ENCODE measurements at places on chromosomes 7 and 10. TPM values are rescaled to one million over a fixed set of nuclear protein-coding genes. Genes with fewer than 3 reads are reported as not detected.

The TMEM196 gene
- total RNA-seq, result not detected

The UCN3 gene
- 1.2 TPM for total RNA-seq

The SLIT1 gene
- total RNA-seq, result 0.23 TPM

The WDR86 gene
- 1.3 TPM for total RNA-seq

DNA sequence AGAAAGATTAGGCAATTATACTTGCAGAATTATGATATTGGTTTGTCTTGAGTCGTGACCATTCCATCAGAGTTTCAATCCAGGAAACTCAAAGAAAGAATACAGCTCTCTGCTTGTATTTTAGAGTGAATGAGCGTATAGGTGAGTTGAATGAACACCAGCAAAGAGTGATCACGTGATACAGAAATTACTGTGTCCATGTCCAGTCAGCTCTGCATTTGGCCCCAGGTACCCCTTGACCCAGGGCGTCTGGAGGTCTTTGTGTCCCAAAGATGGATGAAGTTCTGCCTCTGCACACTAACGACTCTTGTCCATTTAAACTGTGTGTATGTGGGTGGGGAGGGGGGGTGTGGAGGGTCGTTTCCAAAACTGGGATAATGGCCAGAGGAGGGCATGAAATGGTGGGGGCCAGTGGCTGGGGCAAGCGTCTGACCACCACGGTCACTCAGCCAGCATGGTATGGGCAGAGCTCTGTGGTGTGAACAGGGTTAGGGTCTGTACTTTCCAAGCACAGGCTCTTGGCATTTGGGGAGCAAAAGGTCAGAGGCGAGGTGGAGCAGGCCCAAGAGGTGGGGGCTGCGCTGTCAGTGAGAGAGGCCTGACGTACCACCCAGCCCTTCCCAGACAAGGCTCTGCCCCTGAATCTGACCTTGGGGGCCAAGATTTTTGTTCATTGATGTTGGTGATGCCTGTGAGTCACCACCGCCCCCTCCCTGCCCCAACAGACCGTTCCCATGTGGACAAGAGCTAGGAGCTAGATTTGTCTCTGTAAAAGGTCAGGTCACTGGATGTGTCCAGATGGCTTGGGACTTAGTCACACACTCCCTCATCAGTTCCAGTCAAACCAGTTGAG lies 1.4 kb downstream of the PTPRE start:
- H3K4me1 ChIP-seq, result peaks cover 18% of the 10 kb centered on the region
- no peaks in the 10 kb centered on the region for H3K36me3 ChIP-seq
- H3K27me3 ChIP-seq, result no peaks in the 10 kb centered on the region
- no peak overlapping the region for H3K27ac ChIP-seq
- no peak for DNase-seq
- peak overlapping the region; percentile 66 for H3K4me3 ChIP-seq

DNA sequence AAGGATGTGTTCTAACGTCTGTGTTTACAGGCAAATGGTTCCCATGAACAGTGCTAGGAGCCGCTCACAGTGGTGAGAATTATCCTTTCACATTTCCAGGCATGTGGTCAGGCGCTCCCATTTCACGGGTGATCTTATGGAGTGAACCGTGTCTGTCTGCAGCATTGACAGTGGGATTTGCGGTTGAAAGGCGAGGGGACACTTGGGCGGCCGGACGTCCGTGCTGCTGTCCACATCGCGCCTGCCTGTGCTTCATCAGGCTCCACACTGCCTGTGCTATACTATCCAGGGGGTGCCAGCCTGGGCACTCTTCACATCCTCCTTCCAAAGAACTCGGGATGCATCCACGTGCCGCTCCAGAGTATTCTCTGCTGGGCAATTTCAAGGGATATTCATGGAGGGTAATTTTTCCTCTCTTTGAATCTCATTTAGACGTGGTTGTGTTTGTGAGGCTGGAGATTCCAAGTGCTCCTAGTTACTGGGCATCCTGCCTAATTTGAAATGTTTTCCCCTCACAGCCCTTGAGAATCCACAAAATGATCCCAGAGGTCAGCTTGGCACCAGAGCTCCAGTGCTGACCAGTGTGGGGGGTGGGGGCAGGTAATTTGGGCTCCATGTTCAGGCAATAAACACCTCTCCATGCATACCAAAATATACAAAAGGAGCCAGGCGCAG lies 61.9 kb upstream of the EBF3 start:
- no peak overlapping the region for H3K27ac ChIP-seq
- H3K27me3 ChIP-seq, result no peaks in the 10 kb centered on the region
- H3K36me3 ChIP-seq, result no peaks in the 10 kb centered on the region

- no peak overlapping the region for H3K4me3 ChIP-seq
- DNase-seq, result no peak
- H3K36me3 ChIP-seq, result no peaks in the 10 kb centered on the region
- no peak overlapping the region for H3K27ac ChIP-seq
These were observed 126.7 kb downstream of the CDCA7L start for GRCh38 chr7:21819048-21819447.

- H3K36me3 ChIP-seq, result no peaks in the 10 kb centered on the region
- H3K4me1 ChIP-seq, result no peaks in the 10 kb centered on the region
- DNase-seq, result no peak
- no peak overlapping the region for H3K27ac ChIP-seq
These were observed 71.5 kb downstream of the AGMO start for GRCh38 chr7:15490291-15490690.

GRCh38 chr10:95245425-95246055 lies 45.3 kb downstream of the PDLIM1 start:
- H3K4me1 ChIP-seq, result peaks cover 35% of the 10 kb centered on the region
- H3K27ac ChIP-seq, result no peak overlapping the region
- H3K36me3 ChIP-seq, result peaks cover 67% of the 10 kb centered on the region
- H3K4me3 ChIP-seq, result no peak overlapping the region
- DNase-seq, result no peak

- no peak for DNase-seq
- H3K27me3 ChIP-seq, result no peaks in the 10 kb centered on the region
- H3K4me1 ChIP-seq, result peaks cover 15% of the 10 kb centered on the region
- H3K4me3 ChIP-seq, result no peak overlapping the region
These were observed 55.5 kb upstream of the CALD1 start for GRCh38 chr7:134723892-134724291.

DNA sequence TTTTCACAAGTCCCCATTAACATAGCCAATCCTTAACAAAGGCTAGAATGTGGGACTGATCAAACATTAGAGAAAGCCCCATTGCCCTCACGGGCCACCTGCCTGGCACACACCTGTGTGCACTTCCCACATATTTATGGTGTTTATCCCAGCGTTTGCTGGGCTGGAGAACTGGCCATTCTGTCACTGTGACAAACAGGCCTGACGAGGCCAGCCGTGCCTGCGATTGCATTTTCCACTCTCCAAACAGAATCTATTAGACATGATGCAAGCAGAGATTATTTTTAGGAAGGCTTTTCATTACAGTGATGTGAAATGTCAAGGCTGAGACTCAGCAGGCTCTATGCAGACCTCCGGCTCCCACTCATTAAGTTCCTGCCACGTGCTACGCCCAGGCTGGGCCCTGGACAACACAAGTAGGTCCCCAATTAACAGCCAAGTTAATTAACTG lies 20.4 kb downstream of the PTPRN2 start:
- H3K27ac ChIP-seq, result no peak overlapping the region
- no peaks in the 10 kb centered on the region for H3K4me1 ChIP-seq
- no peak overlapping the region for H3K4me3 ChIP-seq

DNA sequence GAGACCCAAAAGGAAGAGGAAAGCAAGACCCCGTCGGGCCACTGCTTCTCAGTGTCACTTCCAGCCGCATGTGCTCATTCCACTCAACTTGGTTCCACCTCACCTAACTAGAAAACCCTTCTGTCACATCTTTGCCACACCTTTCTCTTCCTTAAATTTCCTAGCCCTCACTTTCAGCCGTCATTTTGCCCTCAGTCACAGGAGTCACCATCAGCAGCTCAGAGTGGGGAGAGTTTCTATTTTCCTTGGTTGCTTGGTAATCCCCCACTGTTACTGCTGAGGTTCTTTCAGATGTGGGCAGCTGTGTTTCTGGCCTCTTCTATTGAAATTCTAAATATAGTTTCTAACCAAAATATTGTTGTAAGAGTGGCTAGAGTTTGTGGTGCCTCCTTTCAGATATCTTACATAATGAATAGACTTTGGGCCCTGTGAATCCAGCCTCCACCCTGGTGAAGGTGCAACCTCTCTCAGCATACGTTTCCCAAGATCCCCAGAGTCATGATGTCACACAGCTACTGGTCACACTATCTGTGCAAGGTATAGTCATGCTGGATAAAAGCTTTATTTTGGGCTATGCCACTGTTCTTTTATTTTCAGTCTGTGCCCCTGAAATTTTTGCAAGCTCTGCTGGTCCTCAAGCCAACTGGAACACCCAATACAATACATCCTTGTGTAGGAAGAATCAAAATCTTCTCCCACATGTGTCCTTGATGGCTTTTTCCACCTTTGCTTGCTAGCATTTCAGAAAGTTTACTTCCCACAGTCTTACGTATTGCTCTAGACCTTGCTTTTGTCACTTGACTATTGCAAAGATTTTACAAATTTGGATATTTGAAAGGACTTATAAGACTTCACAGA lies 9.2 kb downstream of the AGBL3 start:
- no peak for DNase-seq
- H3K4me1 ChIP-seq, result peaks cover 13% of the 10 kb centered on the region
- no peaks in the 10 kb centered on the region for H3K27me3 ChIP-seq
- H3K4me3 ChIP-seq, result no peak overlapping the region

- H3K4me3 ChIP-seq, result no peak overlapping the region
- H3K27me3 ChIP-seq, result no peaks in the 10 kb centered on the region
- H3K4me1 ChIP-seq, result peaks cover 20% of the 10 kb centered on the region
These were observed 5.3 kb downstream of the MCMBP start for GRCh38 chr10:119867317-119867716.

DNA sequence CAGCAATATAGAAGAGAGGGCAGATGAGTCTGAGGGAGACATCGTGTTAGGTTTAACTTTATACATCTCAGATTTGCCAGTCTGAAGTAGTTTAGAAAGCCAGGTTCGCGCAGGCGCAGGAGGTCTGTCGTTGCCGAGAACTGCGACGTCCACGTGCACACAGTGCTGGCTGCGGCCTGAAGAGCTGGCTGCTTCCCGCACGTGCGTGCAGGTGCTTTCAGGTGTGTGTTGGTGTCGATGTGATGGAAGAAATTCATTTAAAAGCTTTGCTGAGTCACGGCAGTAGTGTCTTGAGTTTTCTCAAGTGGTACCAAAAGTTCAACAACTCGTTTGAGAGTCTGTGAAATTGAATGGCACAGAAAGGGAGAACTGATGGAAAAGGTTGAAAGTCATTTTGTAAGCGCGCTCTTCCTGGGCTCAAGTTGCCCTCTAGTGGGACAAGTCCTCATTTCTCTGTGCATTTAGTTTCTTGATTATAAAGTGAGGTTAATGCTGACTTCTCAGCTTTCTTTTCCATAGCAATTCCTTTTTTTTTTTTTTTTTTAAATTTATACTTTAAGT lies 18.6 kb downstream of the WDR37 start:
- peak; percentile 90 for DNase-seq
- H3K27me3 ChIP-seq, result no peaks in the 10 kb centered on the region
- H3K4me1 ChIP-seq, result no peaks in the 10 kb centered on the region
- no peak overlapping the region for H3K4me3 ChIP-seq
- peaks cover 56% of the 10 kb centered on the region for H3K36me3 ChIP-seq

DNA sequence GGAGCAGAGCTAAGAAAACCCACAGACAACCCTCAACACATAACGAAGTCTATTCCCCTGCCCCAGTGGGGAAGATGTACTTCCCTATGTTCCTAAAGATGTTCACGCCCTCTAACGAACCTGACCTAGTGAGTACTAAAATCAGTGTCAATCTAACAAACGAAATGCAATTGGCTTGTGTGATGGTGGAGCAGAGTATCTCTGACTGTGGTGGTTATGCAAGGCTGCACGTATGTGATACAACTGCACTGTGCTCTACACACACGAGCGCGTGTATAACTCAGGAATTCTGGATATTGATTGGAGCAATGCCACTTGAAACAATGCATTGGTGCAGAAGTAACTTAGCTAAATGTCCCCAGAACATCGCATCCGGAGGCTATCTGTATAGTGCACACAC lies 1.3 kb downstream of the ANKRD16 start:
- no peaks in the 10 kb centered on the region for H3K27me3 ChIP-seq
- no peak overlapping the region for H3K27ac ChIP-seq
- peak overlapping the region; percentile 97 for H3K4me3 ChIP-seq
- peaks cover 30% of the 10 kb centered on the region for H3K36me3 ChIP-seq
- peaks cover 28% of the 10 kb centered on the region for H3K4me1 ChIP-seq

- H3K4me3 ChIP-seq, result no peak overlapping the region
- peaks cover 26% of the 10 kb centered on the region for H3K4me1 ChIP-seq
- no peaks in the 10 kb centered on the region for H3K36me3 ChIP-seq
- no peaks in the 10 kb centered on the region for H3K27me3 ChIP-seq
- H3K27ac ChIP-seq, result no peak overlapping the region
- DNase-seq, result no peak
These were observed 5.7 kb downstream of the AUTS2 start for GRCh38 chr7:69603937-69604494.

DNA sequence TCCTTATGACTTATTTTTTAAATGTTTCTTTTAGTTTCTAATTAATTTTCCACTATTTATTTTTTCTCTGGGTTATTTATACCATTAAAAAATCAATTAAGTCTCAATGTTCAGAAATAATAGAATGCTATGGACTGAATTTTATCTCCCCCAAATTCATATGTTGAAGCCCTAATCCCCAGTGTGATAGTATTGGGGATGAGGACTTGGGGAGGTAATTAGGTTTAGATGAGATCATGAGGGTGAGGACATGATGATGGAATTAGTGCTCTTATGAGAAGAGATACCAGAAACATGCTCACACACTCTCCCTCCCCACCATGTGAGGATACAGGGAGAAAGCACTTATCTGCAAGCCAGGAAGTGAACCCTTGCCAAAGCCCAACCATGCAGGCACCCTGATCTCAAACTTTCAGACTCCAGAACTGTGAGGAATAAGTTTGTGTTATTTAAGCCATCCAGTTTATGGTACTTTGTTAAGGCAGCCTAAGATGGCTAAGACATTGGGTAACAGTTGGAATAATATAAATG lies 202.6 kb downstream of the MDFIC start:
- no peak overlapping the region for H3K27ac ChIP-seq
- no peaks in the 10 kb centered on the region for H3K27me3 ChIP-seq
- DNase-seq, result no peak
- no peaks in the 10 kb centered on the region for H3K36me3 ChIP-seq
- H3K4me1 ChIP-seq, result no peaks in the 10 kb centered on the region
- H3K4me3 ChIP-seq, result no peak overlapping the region

- H3K36me3 ChIP-seq, result no peaks in the 10 kb centered on the region
- H3K27me3 ChIP-seq, result peaks cover 15% of the 10 kb centered on the region
- H3K4me1 ChIP-seq, result no peaks in the 10 kb centered on the region
- DNase-seq, result peak; percentile 78
- H3K4me3 ChIP-seq, result no peak overlapping the region
These were observed 17.3 kb downstream of the MLXIPL start for GRCh38 chr7:73606801-73607691.

DNA sequence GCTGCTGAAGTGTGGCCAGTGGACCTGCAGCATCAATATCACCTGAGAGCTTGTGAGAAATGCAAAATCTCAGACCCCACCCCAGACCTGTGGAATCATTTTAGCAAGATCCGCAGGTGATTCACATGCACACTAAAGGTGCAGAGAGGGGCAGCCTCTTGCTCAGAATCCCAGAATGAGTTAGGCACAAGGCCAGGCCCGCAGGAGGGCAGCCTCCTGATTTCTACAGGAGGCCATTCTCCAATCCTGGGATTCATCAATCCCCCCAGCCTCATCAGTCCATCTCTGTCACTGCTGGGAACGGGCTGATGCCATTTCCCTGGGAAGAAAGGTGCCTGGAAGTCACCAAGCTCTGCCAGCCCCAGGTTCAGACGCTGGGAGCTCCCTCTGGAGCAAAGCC lies 63.0 kb upstream of the GPR26 start:
- H3K4me1 ChIP-seq, result no peaks in the 10 kb centered on the region
- no peaks in the 10 kb centered on the region for H3K36me3 ChIP-seq
- H3K27me3 ChIP-seq, result peaks cover 23% of the 10 kb centered on the region
- DNase-seq, result no peak
- H3K4me3 ChIP-seq, result no peak overlapping the region

- H3K27ac ChIP-seq, result peak overlapping the region; percentile 51
- peaks cover 4% of the 10 kb centered on the region for H3K27me3 ChIP-seq
- H3K36me3 ChIP-seq, result no peaks in the 10 kb centered on the region
These were observed 44.8 kb upstream of the GRID1 start for GRCh38 chr10:86411281-86411841.
